HCEC 1CT (cell line): ENCODE measurements at places on chromosomes 4 and X.

DNA sequence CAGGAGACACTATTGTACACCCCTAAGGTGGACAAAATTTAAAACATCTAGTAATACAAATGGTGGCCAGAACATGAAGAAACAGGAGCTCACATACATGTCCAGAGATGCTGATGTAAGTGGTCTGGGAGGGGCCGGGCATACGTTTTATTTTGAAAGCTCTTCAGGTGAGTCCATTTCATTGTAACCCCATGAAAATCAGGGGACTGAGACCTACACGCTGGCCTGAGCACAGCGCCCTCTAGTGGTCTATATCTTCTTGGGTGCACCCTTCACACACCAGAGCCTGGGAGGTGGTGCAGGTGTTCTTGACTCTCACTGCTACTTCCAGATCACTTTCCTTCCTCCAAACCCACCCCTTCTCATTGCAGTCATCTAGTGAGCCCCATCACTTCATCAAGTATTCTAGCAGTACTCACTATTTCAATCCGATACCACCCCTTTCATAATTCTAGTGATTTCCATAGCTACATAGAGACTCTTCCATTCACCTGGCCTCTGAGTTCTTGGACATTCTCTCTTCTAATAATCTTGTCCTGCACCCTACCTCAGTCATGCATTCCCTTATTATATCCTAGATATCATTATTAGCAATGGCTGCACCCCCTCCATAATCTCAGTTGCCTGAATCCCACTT lies 4.3 kb upstream of the TLR6 start:
- peak; percentile 25 for DNase-seq

- peak; percentile 11 for DNase-seq
Observed at GRCh38 chrX:115491766-115492165, 69.2 kb upstream of the PLS3 start.

DNA sequence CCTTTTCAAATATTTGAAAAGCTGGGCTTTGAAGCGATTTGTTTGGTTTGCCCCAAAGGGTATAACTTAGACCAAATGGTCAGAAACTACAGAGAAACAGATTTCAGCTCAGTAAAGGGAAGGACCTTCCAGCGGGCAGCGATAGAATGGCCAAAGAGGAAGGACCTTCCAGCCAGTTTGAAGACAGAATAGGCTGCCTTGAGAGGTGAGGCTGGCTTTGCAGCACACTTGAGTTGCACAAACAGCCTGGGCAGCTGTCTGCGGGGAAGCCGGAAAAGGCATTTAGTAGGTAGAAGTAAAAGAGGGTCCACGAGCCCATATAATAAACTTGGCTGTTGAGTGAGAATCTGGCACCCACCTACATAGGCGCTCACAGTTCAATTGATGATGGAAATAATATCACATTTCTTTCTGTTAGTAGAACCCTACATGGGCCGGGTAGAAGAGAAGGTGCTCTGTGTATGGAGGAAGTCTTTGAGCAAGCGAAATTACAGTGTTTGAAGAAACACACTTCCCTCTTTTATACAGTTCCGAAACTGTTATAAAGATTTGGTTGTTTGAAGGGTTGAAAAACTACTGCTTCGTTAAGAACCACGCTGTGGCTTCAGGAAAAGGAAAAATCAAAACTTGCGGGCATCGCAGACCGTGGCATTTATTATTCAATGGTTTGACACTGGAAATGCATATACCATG lies 75.0 kb upstream of the SORBS2 start:
- no peak for DNase-seq

GRCh38 chr4:185809533-185810071 lies 2.4 kb downstream of the SORBS2 start:
- no peak for DNase-seq

DNA sequence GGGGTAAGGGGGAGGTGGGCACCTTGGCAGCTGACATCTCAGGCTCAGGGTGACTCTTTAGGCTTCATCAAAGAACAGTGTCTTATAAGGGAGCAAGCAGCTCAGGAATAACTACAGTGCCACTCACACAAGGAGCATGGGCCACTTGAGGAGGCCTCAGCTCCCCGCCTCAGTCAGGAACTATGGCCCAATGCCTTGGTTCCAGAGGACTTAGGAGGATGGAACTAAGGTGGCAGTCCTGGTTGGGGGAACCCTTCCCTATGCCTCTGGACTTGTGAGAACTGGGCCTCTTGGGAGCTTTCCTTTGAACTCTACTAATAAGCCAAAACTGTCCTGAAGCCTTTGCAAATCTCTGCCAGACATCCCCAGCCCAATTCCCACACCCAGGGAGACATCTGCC lies 160.6 kb downstream of the EFNB1 start:
- DNase-seq = no peak

GRCh38 chr4:155948541-155948940 lies 5.1 kb downstream of the CTSO start:
- no peak for DNase-seq

DNA sequence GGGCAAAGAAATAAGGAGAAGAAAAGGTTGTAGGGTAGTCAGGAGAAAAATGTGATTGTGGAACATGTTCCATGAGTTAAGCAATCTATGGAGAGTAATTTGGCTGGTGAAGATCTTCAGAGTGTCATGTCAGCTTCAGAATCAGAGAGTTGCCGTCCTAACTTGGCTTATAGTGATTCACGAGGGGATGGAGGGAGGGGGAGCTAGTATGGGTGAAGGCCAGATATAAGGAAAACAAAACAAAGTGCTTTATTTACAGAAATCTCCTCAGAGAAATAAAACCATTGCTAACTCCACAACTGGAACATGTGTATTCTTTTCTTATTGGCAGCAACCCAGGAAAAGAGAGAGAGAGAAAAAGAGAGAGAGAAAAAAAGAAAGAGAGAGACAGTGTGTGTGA lies 256.5 kb upstream of the NRK start:
- no peak for DNase-seq

- no peak for DNase-seq
Observed at GRCh38 chr4:183906489-183906738, 1.3 kb downstream of the STOX2 start.

- peak; percentile 4 for DNase-seq
Observed at GRCh38 chrX:78199851-78200250, 60.4 kb upstream of the TAF9B start.

DNA sequence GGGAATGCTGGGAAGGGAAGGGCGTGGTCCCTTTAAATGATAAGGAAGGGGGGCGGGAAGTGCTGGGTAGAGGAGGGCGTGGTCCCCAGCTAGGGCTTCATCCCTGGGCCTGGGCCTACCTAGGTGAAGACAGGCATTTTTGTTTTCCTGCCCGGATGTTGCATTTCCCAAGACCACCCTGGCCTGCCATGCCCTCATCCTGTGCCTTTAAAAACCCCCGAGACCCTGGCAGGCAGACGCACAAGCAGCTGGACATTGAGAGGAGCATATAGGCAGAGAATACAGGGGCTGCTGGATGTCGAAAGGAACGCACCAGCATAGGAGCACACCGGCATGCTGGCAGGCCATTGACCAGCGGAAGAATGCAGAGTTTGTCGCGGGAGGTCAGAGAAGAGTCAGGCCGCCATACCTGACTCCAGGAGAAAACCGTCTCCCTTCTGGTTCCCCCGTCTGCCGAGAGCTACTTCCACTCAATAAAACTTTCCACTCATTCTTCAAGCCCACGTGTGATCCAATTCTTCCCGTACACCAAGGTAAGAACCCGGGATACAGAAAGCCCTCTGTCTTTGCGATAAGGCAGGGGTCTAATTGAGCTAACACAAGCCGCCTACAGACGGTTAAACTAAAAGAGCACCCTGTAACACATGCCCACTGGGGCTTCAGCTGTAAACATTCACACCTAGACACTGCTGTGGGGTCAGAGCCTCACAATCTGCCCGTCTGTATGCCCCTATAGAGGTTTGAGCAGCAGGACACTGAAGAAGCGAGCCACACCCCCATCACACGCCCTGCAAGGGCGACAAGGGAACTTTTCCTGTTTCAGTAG lies 2.9 kb upstream of the AGA start:
- no peak for DNase-seq

DNA sequence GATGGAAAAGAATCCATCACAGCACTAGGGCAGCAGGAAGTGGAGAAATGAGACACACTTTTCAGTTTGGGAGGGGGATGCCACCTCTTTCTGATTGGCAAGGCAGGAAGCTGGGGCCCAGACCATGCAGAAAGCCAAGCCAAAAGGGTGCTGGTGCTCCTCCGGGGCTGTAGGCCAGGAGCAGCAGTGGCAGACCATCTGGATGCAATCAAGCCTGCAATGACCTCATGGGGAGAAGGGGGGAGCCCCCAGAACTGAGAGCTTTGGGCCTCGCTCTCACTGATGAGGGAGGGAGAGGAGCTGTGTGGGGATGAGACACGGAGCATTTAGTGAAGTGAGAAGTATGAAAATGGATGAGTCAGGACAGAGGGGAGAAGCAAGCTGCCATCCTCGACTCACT lies 141.3 kb upstream of the NALF2 start:
- DNase-seq = peak; percentile 48

DNA sequence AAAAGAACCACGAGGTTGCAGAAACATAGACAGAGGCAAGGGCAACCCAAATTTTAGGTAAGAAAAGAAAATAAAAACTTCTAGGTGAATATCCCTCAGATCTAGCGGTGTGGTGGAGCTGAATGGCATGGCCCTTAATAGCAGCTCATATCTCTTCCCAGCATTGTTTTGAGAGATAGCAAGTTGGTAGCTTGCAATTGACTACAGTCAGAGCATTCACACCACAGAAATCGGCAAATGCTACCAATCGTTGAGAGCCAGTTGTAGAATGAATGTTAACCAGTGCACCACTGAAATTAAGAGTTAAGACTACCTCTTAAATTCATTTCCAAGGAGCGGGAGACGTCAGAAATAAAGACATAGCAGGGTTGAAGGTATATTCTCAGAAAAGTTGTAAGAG lies 184.0 kb upstream of the KIT start:
- DNase-seq = no peak

- peak; percentile 11 for DNase-seq
Observed at GRCh38 chr4:2867758-2868491, 24.3 kb downstream of the ADD1 start.

DNA sequence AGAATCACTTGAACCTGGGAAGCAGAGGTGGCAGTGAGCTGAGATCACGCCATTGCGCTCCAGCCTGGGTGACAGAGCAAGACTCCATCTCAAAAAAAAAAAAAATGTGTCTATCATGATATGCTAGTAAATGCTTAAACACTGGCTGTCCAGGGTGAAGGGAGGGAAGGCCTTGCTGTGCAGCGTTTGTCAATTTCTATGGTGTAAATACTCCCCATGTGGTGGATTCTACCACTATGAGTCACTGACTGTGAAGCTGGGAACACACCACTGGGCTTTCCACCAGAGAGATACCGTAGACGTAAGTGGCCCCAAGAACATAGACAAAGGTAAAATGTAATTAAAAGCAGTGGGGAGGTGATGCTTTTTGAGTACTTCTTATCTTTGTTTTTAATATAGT lies 51.3 kb upstream of the LEF1 start:
- no peak for DNase-seq

GRCh38 chrX:44012484-44013096 lies 39.4 kb upstream of the NDP start:
- peak; percentile 78 for DNase-seq

DNA sequence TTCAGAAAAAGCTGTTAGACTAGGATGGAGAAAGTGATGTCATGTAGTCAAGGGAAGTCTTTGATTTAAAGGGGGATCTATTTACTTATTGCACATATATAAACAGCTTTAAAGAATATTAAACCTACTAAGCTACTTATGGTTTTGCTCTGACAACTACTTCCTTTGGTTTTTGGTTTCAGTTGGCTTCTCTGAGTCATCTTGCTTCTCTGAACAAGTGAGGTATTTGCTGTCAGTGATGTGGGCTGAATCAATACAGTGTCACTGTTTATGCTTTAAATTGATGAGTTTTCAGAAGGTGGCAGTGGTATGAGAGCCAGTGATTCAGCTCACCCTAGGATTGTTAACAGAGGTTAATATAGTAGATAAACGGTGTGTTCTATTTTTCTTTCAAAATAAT lies 75.1 kb downstream of the CEP44 start:
- peak; percentile 77 for DNase-seq

DNA sequence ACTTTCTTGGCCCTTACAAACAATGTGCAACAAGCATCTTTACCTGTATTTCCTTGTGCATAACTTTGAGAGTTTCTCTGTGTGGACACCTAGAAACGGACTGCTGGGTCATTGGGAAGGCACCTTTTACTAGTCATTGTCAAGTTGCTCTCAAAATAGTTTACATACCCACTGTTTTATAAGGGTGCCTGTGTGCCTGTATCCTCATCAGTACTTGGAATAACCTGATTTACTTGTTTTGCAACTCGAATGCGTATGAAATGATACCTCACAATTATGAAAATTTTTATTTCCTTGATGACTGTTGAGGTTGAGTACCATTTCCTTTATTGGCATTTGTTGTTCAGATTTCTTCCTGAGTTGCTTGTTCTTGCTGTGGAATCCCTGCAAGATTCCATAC lies 150.8 kb downstream of the STIM2 start:
- DNase-seq = no peak

GRCh38 chr4:175953960-175954521 lies 111.6 kb upstream of the WDR17 start:
- DNase-seq = no peak

GRCh38 chr4:7513671-7514070 lies 78.9 kb upstream of the PSAPL1 start:
- DNase-seq = no peak

DNA sequence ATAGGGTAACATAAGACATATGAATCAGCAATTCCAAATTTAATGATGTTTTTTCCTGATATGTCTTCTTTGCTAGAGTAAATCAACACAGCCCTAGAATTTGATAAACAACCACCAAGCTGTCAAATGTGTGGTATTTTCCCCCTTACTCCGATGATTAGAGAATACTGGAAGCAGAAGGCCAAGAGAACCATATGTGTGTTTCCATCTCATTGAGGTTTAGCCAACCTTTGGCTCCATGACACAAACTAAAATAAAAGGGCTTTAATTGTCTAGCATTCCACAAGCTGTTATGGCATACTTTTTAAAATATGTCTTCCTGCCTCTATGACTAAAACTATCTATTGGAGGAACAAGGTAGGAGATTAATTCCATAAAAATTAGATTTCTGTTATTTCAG lies 1222.4 kb upstream of the AGA start:
- no peak for DNase-seq

GRCh38 chrX:120251471-120252011 lies 929 bp downstream of the ZBTB33 start:
- peak; percentile 18 for DNase-seq

- DNase-seq = peak; percentile 72
Observed at GRCh38 chr4:110165382-110166286, 32.8 kb downstream of the ELOVL6 start.

DNA sequence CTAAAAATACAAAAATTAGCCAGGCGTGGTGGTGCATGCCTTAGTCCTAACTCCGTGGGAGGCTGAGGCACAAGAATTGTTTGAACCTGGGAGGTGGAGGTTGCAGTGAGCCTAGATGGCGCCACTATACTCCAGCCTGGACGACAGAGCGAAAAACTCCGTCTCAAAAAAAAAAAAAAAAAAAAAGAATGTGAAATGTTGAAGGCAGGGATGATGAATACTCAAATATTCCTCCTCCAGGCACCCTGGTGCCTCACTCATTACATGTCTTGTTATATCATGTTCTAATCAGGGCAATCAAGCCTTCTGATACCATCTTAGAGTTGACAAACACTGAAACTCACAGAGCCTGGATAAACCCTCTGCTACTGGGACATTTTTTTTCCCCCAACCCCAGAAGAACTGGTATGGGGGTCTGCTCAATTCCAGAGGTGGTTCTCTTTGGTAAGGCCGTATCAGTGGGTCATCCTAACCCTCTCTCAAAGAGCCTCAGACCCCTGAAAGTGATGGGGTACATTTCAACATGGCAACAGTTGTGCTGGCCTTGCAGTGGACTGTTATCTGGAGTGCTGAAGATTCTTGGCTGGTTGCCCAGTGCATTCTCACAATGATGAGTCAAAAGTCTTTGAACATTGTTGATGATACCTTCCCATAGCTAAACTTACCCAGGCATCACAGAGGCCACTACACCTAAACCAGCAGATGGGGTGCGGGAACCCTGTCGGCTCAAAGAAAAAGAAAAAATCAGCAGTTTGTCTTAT lies 2.4 kb upstream of the SH3KBP1 start:
- peak; percentile 48 for DNase-seq
